Activated T-cell treated with anti-CD3 and anti-CD28 coated beads, Interleukin-2, amount 50 U/mL, for 24 hours (primary cell): ENCODE measurements at places on chromosomes 11 and 22.

DNA sequence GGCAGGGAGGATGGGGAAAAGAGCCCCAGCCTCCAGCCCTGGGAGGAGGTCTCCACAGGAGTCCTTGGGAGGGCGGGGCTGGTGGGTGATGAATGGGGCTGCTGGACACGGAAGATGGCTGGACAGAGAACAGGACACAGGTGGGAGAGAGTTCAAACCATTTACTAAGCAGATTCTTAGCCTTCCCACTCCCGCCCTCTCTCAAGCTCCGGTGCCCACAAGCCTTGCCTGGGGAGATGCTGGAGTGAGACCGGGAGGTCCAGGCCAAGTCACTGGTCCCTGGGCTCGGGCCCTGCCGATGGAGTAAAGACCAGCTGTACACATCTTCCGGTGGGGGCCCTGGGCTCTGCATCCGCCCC is 1.4 kb downstream of the CLDN5 start:
- peaks cover 17% of the 10 kb centered on the region for H3K4me1 ChIP-seq
- peak overlapping the region; percentile 45 for H3K4me3 ChIP-seq
- H3K27ac ChIP-seq, result peak overlapping the region; percentile 52
- DNase-seq, result no peak
- peaks cover 36% of the 10 kb centered on the region for H3K36me3 ChIP-seq
- peaks cover 37% of the 10 kb centered on the region for H3K27me3 ChIP-seq

- peaks cover 66% of the 10 kb centered on the region for H3K36me3 ChIP-seq
- DNase-seq, result peak; percentile 90
- H3K27ac ChIP-seq, result peak within 1 kb of the TSS; percentile 77
- no peaks in the 10 kb centered on the region for H3K27me3 ChIP-seq
- peaks cover 22% of the 10 kb centered on the region for H3K4me1 ChIP-seq
These were observed at the start of gene BBS1 for GRCh38 chr11:66510271-66510989. Gene BBS1, plus strand, starts transcription at chr11:66510635. Its CDS starts 25 bp downstream, at chr11:66510660.

DNA sequence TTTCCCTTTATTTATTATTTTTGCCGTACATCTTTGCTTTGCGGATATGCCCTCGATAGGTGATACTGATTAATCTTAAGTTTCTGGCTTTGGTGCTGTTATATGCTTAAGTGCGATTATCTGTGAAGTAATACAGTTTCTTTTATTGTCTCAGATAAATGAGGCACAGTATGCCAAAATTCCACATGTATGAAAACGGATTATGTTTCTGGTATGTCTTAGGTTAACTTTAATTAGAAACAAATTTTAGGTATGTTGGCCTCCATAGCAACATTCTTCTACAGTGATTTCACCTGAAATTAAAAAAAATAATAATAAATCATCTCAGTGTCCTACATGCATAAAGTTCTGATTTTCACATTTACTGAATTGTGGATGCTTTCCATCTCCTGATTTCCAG is 119.2 kb downstream of the ARHGAP42 start:
- no peaks in the 10 kb centered on the region for H3K4me1 ChIP-seq
- H3K4me3 ChIP-seq, result no peak overlapping the region
- no peak for DNase-seq
- no peak overlapping the region for H3K27ac ChIP-seq

DNA sequence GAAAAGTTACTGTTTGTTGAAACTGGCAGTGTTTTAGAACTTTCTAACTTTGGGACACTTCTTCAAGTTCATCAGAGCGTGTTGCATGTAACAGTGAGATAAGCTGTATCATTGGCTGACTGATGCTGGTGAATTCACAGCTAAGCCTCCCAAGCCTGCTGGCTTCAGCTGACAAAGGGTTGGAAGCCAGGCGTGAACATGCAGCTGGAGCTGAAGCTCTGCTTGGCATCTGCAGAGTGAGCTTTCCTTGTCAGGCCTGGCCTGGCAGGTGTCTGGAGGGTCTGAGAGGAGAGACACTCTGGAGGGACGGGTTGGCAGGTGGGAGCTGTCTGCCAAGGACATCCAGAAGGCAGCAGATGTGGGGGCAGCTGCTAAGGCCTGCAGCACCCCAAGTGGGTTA is 1.5 kb downstream of the AMPD3 start:
- no peak for DNase-seq
- peaks cover 80% of the 10 kb centered on the region for H3K4me1 ChIP-seq
- H3K36me3 ChIP-seq, result peaks cover 15% of the 10 kb centered on the region
- peak overlapping the region; percentile 87 for H3K4me3 ChIP-seq
